ENCODE measurements at places on chromosomes 4 and X. TPM values are rescaled to one million over a fixed set of nuclear protein-coding genes. Genes with fewer than 3 reads are reported as not detected.

The KLKB1 gene
- total RNA-seq, result 0.35 TPM

GRCh38 chr4:105208561-105208960 is 61.9 kb downstream of the TET2 start:
- DNase-seq, result no peak

GRCh38 chrX:54043056-54043455 is 1.2 kb downstream of the PHF8 start:
- DNase-seq, result no peak

- no peak for DNase-seq
These were observed 139.4 kb downstream of the ZAR1 start for GRCh38 chr4:48629458-48629857.
